Endothelial cell (in vitro differentiated cells): ENCODE measurements at places on chromosomes 3 and 15.
A peak's percentile ranks its signal among the peaks of the same experiment; 100 is the strongest.

DNA sequence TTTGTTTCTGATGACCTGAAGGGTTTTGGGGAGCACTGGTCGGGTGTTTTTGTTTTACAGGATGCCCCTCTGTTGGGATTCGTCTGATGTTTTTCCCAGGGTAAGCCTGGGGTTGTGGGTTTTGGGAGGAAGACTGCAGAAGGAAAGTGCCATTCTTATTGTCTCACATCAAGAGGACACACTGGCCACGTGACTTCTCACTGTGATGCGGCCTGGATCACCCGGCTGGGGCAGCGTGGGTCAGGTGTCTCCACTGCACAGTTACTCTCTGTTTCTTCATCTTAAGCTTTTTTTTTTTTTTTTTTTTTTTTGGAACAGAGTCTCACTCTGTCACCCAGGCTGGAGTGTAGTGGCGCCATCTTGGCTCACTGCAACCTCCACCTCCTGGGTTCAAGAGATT, 120.5 kb downstream of the TMEM266 start:
- no peak for DNase-seq

- peak; percentile 26 for DNase-seq
Measured at GRCh38 chr15:67063689-67064606, 1.5 kb upstream of the SMAD3 start.

DNA sequence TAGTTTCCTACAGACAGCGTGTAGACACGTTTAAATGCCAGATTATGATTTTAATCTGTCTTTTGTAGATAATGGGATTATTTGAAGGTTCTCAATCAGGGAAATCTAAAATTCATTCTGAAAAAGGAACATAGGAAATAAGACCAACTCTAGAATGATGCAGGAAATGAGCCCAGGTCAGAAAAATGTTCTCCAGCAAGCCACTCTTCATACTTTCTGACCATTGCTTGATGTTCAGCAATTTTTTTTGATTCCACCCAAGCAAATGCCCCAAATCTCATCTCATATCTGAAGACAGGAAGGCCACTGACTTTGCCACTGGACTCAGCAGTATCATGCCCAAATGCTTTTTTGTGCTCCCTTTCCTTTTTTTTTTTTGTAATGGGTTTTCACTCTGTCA, 373.4 kb downstream of the LPP start:
- DNase-seq = no peak

DNA sequence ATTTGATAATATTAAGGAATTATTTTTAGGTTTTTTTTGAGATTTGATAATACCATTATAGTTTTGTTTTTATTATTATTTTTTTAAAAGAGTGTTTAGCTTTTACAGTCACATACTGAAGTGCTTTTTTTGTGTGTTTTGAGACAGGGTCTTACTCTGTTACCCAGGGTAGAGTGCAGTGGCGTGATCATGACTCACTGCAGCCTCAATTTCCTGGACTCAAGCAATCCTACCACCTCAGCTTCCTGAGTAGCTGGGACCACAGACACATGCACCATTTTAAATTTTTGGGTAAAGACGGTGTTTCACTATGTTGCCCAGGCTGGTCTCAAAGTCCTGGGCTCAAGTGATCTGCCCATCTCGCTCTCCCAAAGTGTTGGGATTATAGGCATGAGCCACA, 73.0 kb downstream of the SUMF1 start:
- DNase-seq = no peak

GRCh38 chr15:69161878-69162213, 1.4 kb downstream of the GLCE start:
- DNase-seq = no peak

GRCh38 chr3:56799251-56799882, 2.4 kb downstream of the ARHGEF3 start:
- no peak for DNase-seq

DNA sequence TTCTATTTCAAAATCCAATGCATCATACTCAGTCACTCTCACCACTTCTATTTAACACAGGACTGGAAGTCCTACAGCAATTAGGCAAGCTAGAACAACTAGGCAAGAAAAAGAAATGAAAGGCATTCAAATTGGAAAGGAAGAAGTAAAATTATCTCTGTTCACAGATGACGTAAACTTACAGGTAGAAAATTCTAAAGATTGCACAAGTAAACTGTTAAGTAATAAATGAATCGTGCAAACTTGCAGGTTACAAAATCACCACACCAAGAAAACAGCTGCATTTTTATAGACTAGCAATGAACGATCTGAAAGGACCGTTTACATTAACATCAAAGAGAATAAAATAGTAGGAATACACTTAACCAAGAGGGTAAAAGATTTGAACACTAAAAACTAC, 36.2 kb downstream of the CHST2 start:
- no peak for DNase-seq

- no peak for DNase-seq
Measured at GRCh38 chr3:12716605-12717151, 42.4 kb downstream of the TMEM40 start.

DNA sequence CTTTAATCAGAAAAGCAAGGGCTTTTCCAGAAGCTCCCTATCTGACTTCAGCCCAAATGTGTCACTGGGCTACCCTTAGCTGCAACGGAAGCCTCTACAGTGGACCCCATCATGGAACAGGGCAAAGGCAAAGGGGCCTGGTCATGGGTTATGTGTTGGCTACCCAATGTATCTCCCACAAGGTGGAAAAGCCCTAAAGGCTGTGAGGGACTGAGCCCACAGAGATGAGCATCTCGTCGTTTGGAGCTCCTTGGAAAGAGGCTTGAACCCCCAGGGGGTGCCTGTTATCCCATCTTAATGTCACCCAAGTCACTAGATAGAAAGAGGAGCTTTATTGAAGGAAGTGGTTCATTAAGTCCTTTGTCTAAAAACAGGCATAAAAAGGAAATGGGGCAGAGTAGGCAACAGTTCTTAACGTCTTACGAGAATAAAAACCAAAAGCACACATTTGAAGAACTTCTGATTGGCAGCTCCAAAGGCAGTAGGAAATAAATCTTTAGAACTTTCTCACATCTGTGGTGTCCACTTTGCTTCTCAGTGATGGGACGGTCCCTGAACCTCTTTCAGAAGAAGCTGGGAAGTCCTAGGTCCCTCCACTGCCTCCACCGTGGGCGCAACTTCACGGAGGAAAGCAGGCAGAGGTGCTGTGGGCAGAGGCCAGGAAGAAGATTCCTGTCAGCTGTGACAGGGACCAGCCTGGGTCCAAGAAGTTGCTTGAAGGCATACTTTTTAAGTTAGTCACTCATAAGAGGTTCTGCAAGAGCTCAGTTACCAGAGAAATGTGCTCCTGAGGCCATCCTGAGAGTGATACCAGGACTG, 93.7 kb downstream of the MYLK start:
- DNase-seq = no peak

DNA sequence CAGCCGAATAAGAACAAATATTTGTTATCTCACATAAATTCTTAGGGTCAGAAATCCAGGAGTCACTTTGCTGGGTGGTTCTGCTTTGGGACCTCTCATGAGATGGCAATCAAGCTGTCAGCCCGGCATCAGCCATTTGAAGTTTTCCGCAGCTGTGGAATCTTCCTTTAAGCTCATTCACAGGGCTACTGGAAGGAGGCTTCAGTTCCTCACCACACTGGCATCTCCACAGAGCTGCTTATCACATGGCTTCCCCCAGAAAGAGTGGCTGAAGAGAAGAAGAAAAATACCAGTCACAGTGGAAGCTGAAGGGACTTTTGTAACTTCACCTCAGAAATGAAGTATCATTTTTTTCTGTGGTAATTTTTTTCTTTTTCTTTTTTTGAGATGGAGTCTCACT, 267.7 kb downstream of the CHL1 start:
- no peak for DNase-seq

GRCh38 chr3:122343654-122344053, 18.6 kb downstream of the CSTA start:
- DNase-seq = no peak

- no peak for DNase-seq
Measured at GRCh38 chr15:99651023-99651807, 82.0 kb downstream of the LYSMD4 start.

DNA sequence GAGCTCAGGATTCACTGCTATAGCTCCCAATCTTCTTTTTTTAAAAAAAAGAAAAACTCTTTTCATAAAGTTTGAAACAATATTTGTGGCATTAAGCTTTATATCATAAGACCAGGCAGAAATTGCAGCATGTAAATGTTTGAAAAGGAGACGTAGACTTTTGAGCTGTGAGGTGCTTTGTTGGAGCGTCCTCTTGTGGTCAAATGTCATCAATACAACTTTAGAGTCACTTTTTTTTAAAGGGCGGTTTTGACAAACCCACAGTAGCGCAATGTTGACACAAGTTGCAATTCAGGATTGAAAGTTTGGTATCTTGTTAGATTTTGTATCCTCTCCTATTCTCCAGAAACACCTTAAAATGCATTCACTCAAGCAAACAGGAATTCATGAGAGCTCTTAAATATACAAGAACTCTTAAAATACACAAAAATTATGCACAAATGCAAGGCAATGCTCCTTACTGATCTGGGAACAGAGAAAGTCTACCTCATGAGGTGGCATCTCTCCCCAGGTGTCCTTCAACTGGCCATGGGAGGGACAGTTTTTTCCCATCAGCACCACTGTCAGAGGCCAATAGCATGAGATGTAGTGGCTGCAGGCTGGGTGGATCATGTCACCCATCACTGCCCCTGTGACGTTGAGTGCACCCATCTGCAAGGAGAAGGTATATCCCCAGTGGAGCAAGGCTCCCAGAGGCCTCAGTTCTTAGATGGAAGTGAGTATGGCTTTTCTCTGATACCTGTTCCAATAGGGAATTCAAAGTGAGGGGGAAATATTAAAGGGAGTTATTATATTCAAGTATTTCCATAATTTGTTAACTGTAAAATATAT, 70.7 kb downstream of the ANXA2 start:
- peak; percentile 54 for DNase-seq
